Osteocyte (in vitro differentiated cells): ENCODE measurements at places on chromosomes 16 and 17. TPM values are rescaled to one million over a fixed set of nuclear protein-coding genes. Genes with fewer than 3 reads are reported as not detected.

The RAB26 gene
- 2.0 and 3.4 TPM in 2 replicates for total RNA-seq

The CEP112 gene
- 9.1 and 9.5 TPM in 2 replicates for total RNA-seq

The MRPL10 gene
- 41.0 and 41.8 TPM in 2 replicates for total RNA-seq

The CNTNAP1 gene
- 35.8 and 40.4 TPM in 2 replicates for total RNA-seq

The TBC1D24 gene
- total RNA-seq = 15.4 and 17.4 TPM in 2 replicates

The RGS11 gene
- total RNA-seq = 6.2 and 9.5 TPM in 2 replicates

GRCh38 chr16:27398894-27399853 lies 2.8 kb upstream of the IL21R start:
- DNase-seq = no peak

- no peak for DNase-seq
These were observed 1.2 kb downstream of the FOXF1 start for GRCh38 chr16:86511317-86512161.

DNA sequence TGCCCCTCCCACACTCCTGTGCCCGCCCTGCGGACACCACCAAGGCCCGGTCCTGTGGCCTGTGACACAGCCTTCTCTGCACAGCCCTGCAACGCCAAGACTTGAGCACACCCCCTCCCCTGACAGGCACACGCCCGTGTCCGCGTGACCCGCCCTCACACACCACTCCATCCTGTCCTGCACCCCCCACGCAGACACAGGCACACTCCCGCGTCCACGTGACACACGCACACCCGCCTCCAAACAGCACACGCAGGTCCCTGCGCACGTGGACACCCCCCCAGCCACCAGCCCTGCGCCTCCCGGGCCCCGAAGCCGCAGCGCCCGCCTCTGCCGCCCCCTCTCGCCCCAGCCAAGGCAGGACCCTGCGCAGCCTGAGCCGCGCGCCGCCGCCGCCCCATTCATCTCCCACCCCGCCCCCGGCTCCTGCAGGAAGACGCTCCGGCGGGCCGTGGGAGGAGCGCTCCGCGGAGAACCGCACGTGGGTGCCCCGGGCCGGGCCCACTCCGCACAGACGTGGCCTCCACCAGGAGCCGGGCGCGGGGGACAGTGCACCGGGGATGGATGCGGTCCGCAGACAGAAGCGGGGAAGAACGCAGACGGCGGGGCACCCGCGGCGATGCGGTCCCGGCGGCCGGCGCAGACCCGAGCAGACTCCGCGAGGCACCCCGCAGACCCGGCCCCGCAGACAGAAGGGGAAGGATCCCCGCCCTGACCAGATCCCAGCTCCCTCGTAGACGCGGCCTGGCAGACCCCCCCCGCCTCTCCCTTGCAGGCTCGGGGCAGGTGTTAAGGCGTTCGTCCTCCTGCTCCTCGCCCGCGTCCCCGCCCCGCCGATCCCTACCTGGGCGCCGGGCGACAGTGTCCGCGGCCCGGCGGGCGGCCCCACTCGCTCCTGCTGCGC lies 506 bp downstream of the CAMKK1 start:
- DNase-seq = no peak

DNA sequence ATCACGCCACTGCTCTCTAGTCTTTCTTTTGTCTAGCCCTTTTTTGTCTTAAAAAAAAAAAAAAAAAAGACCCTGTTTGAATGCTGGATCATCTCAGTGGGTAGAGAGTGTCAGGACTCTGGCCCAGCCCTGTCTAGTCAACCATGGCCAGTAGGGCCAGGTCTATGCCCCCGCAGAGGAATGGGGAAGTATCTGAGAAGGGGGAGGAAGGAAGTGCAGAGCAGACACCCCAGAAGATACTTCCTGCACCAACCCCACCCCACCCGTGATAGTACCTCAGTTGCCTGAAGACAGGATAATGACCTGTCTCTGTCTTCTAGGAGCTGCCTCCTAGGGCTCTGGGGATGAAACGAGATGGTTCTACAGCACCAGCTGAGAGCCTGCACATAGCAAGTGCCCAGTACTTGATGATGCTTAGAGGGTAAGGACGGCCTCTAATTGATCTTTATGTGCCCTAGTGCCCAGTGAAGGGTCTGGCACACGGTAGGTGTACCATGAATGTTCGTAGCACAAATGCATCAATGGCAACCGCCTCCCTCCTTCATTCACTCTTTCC lies 55.4 kb downstream of the ABAT start:
- DNase-seq = no peak

- no peak for DNase-seq
These were observed 58.6 kb downstream of the SPECC1 start for GRCh38 chr17:20067711-20068110.

DNA sequence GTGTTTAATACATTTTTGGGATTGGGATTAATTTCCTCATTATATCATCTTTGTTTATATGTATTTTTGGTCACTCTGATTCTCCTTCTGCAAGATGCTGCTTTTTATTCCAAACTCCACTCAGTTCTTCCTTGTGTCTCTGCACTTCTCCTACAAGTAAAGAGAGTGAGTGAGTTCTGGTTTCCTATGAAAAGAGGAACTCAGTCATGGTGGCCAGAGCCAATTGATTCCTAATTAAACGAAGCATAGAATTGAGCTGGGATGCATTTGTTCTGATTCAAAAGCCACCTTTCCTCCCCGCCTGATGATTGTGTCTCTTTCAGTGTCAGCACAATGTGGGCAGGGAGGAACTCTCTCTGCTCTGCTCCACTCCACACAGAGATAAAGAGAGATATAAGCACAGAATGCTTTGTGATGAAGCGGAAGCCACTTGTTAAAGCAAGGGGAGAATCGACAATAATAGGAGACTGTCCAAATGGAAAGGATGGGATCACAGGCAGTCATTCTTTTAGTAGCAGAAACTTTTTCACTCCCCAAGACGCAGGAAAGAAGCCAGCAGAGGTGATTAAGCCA lies 121.3 kb upstream of the GOT2 start:
- no peak for DNase-seq

DNA sequence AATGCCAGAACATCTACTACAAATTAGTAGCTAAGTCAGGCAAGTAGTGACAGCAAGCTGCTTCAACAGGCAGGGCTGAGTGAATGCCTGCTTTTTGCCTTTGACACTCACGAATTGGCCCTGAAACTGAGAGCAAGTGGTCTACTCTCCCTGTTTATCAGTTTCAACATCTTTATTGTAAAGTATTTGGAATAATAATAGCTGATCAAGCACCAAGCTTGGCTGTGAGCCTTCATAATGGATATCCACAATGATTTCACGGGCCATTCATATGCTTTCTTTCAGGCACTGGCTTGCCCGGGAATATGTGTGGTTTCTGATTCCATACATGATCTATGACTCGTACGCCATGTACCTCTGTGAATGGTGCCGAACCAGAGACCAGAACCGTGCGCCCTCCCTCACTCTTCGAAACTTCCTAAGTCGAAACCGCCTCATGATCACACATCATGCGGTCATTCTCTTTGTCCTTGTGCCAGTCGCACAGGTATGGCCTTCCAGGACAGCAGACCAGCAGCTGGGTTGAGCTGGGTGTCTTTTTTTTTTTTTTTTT lies 5.2 kb downstream of the TLCD3A start:
- DNase-seq = no peak

DNA sequence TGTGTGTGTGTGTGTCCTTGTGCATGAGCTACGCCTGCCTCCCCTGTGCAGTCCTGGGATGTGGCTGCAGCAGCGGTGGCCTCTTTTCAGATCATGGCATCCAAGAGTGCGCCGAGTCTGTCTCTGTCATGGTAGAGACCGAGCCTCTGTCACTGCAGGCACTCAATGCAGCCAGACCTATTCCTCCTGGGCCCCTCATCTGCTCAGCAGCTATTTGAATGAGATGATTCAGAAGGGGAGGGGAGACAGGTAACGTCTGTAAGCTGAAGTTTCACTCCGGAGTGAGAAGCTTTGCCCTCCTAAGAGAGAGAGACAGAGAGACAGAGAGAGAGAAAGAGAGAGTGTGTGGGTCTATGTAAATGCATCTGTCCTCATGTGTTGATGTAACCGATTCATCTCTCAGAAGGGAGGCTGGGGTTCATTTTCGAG lies 22.5 kb downstream of the STAT5A start:
- no peak for DNase-seq

DNA sequence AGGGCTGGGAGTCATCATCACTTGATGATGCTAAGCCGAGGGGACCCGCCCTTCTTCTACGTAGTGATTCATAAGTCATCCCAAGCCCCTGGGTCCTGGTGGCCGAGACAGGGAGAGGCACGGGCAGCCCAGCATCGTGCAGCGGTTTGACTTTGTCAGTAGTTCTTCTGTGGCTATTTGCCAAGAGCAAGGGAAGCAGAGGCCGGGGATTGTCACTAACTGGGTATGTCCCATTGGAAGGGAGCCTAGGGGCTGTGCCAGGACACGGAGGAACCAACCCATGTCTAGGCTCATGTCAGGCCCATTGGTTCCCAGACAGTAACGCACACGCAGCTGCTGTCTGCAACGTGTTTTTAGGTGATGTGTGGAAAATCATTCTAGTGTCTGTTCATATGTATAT lies 58.5 kb downstream of the ATP2C2 start:
- DNase-seq = no peak

DNA sequence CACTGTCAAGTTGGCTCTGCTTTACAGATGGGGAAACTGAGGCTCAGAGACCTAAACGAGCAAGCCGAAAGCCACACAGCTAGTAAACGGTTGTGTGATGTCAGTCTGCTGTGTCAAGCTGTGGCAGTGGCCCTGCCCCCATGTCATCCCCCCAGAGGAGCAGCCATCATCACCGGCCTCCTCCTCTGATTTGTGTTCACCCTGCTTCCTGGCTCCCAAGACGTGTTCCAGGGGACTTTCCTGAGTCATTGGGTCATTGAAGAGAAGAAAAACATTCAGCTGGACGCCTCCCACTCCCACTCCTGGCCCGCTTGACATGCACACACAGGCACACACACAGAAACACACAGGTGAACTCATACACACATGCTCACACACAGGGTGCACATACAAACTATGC lies 54.0 kb upstream of the CIBAR2 start:
- no peak for DNase-seq

- no peak for DNase-seq
These were observed 18.8 kb downstream of the TNRC6A start for GRCh38 chr16:24748242-24748641.

DNA sequence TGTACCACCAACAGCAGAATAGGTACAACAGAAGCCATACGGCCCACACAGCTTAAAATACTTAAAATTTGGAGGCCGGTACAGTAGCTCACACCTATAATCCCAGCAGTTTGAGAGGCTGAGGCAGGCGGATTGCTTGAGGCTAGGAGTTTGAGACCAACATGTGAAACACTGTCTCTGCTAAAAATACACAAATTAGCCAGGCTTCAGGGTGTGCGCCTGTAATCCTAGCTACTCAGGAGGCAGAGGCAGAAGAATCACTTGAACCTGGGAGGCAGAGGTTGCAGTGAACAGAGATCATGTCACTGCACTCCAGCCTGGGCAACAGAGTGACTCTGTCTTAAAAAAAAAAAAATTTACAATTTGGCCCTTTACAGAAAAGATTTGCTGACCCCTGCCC lies 17.0 kb downstream of the GFOD2 start:
- no peak for DNase-seq

DNA sequence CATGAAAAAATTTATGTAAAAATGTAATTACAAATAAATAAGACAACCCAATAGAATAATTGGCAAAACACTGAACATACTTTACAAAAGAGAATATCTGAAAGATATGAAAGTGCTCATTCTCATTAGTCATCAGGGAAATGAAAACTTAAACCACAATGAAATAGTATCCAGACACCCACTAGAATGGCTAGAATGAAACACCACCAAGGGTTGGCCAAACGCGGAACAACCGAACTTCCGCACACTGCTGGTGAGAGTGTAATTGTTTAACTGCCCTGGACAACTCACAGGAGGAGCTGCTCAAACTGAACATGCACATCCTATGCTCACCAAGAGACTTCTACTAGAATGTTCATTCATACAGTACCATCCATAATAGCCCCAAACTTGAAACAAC lies 5.8 kb upstream of the ZDHHC7 start:
- no peak for DNase-seq

DNA sequence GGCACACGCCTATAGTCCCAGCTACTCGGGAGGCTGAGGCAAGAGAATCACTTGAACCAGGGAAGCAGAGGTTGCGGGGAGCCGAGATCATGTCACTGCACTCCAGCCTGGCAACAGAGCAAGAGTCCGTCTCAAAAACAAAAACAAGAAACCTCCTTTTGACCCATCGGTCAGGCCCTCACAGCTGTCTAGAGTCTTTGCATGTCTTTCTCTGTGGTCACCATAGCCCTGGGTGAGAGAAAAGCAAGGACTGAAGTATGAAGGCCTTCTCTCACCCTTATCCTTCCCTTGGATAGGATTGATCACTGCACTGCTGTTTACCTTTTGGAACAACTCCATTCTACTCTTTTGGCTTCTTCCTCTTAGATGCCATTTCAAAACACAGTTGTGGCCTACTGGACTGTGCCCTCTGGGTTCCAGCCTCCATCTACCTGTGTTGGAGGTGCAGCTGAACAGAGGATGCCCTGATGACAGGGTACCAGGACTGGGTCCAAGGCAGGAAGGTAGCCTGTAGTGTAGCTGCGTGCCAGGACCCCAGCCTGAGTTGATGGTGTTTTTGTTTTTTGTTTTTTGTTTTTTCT lies 37.1 kb downstream of the LDHD start:
- DNase-seq = no peak

DNA sequence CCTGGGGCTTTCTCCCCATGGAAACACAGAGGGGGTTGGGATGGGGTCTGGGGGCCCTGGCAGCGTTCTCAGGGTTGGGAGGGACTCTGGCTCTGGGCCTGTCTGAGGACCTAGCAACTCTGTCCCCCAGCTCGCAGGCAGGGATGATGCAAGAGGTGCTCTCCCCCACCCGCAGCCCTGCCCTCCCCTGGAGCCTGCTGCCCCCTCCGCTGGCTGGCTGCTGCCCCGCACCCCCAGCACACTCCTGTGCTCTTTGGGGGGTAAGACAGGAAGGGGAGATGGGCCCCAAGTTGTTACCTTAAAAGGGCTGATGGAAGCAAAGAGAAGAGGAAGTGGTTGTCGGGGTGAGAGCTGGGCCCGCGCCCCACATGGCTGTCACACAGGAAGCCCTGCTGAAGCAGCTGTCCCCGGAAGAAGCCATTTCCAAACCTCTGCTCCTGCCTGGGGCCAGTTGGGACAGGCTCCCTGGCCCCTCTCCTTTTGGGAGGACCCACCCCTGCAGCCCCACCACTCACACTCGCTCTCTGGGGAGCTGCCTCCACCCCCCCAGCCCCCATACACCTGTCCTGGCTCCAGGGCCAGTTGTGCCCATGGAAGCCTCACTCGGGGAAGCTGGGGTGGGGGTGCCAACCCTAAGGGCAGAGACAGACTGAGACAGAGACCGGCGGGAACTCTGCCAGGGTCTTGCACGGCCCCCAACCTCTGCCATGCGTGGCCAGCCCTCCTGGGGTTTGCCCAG lies 2.5 kb downstream of the CORO1A start:
- no peak for DNase-seq

DNA sequence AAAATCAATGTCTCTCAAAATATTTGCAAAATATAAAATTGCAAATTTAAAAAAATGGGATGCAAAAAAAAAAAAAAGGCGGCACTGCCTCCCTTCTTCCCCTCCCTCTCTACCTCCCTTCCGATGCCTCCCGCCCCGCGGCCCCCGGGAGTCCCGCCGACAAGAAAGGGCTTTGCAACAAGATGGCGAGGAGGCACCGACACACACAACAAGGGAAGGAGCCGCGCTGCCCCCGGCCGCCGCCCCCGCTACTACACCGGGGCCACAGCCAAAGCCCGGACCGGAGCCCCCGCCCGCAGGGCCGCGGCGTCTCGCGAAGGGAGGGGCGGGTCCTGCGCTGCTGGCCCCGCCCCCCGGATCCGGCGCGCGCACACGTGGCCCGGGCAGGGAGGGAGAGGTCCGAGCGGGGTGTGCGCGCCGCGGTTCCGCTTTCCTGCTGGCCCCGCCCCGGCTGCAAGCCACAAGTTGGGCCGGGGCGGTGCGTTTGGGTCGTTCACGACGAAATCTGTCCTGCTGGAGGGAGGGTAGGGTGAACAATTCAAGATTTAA lies at the start of gene MNT:
Gene MNT, minus strand, starts transcription at position 184 of the 549 bp plus-strand sequence. CDS start 348 bp downstream, outside the sequence.
- peak; percentile 98 for DNase-seq
